ENCODE measurements at places on chromosomes 7 and 10.

DNA sequence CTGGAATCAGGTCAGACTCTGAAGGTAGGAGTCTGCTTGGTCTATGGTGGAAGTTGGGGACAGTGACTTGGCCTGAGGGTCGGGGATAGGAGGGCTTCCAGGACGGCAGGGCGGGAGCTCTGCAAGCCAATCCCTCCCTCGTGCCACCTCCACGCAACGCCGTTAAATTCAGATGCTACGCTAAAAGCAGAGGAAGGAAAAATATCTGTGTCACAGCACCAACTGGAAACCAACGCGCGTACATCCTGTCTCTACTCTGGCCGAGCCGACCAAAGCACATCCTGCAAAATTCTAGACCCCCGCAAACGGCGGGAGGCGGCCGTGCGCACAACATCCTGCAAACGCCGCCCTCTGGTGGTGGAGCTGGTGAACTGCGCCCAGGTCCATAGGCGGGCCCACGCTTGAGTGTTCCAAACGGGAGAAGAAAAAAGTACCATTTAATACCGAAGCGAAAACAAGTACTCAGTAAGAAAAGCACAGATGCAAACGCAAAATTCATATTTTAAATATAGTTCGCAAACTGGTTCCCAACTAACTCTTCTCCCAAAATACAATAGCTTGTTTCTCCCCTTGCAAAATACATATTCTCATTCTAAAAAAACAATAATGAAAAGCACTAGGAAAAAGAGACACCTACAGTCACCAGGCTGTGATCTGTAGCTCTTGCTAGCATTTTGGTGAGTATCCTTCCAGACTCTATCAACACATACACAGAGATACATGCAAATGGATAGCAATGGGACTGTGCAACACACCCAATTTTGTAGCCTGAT lies 45.7 kb upstream of the HSPA12A start:
- DNase-seq, result peak; percentile 81

DNA sequence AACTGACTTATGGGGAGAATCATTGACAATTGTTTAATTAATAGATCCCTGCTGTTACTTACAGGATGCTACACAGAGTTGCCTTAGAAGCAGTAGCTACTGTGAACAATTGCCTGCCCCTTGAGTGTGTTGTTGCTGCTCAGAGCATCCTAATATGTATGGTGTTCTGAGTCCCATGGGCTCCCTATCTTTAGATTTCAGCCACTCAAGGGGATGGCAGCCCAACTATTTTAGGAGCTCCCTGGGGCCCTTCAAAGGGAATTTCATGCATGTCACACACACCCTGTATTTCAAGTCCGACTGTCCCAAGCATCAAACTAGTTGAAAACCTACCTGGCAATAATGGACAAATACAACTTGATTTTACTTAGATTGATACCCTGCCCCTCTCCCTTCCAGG lies 111.2 kb downstream of the NOC3L start:
- DNase-seq, result no peak

- DNase-seq, result no peak
These were observed 131.7 kb upstream of the EEPD1 start for GRCh38 chr7:36021367-36021766.

DNA sequence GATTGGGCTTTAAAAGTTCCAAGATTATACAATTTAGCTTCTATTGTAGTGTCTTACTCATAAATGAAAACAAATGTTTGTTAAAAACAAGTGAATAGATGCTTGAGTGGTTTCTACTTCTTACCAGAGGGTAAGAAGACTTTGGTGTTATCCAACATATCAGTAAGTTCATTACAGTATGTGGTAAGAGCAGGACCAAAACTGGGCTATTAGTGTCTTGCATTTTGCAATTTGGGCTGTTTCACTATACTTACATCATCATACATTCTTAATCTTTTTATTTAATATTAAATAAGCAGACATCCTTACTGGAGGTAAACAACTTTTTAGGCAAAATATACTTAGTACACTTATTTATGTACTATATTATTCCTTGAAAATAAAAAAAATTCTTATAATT lies 248.4 kb upstream of the HGF start:
- no peak for DNase-seq

DNA sequence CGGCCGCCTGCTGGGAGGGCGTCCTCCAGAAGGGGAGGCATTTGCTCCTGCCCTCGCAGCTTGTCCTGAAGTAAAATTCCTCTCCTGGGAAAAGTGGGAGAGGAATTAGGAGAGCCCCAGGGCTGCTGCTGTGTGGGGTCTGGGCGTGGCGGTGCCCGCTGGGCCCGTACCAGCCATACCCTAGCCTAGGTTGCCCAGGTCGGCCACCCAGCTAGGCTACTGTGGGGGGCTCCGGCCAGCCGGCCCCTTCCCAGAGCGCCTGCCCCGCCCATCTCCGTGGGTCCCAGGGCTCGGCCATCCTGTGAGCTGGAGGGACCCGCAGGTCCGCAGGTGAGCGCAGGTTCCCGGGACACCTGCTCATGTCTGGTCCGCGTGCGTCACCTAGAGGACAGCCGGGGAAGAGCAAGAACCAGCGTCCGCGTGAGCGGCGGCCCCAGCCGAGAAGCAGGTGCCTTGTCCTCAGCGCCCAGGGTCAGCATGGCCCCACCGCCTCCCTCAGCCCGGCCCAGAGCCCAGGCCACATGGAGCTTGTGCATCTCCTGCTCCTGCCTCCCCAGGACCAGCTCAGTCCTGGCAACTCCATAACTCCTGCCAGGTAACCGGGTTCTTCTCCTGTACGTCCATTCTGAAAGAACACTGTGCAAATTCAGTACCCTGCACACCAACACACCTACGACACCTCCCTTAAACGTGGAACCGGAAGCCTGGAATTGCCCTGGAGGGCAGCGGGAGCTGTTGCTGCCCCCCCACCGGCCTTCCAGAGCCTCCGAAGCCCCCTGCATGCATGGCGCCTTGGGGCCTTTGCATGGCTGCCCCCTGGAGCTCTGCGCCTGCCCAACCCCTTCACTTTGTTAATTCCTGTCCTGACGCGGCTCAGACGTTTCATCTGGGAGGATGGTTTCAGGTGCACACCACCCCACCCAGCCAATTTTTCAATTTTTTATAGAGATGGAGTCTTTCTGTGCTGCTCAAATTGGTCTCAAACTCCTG lies 22.8 kb upstream of the FOXL3 start:
- DNase-seq, result no peak

DNA sequence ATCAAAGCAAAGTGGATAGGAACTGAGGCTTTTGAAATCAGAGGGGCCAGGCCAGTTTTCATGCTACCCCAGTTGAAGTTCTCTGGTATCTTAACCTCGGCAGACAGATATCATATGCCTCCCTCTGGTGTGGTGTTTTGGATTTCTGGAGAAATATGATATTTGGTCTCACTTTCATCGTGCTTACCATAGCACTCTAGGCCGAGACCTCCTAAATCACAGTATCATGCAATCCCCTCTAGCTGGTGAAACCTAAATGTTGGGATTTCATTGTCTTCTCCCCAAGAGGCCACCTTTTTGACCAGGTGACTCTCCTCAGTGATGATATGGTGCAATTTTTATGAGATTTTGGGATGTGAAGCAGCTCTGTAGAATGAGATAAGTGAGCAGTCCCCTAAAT lies 183.5 kb downstream of the CREB5 start:
- DNase-seq, result no peak

DNA sequence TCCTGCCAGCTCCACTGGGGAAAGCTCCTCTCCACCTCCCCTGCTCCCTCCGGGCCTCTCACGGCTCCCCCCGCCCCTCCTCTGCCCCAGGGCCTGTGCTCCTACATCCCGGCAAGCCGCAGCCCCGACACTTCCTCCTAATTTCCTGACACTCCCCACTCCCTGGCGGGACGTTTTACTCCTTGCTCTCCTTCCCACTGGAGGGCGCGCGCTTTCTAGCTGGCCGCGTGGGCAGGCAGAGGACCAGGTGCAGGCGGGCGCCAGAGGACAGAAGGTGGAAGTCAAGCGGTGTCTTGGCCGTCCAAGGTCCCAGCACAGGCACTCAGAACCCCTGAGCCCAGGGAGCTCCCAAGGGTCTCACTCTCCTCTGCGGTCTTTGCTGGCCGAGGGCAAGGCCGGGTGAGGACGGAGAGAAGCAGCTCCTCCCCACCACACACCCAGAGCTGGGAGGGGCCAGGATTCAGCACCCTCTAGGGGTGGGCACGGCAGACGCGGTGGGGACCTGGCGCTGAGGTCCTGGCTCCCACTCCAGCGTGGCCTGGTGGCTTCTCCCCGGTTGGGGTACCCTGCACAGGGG lies 19.1 kb downstream of the ADAM8 start:
- DNase-seq, result peak; percentile 66

DNA sequence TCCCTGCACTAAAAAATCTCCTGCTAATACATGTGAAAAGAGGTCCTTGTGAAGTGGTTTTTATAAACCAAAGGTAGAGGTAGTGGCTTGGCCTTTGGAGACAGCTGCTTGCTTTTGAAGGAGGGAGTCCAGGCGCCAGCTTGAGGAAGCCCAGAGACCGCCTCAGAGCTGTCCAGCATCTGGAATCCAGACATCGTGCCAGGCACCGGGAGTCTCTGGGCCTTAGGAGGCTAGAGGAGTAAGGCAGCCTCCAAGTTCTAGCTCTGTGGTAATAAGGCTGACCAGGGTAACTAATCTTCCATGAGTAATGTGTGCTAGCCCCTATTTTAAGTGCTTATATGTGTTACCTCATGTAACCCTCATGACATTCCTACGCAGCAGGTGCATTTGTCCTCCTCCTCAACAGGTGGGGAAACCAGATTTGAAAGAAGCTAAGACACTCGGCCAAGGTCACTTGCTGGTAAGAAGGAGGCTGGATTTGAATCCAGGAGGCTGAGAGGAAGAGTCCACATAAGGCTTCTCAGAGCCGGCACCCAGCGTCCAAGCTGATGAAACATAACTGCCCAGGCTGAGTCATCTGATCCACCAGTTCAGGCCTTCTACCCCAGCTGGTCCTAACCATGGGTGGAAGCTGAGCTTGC lies 26.1 kb downstream of the PRLHR start:
- DNase-seq, result peak; percentile 15

DNA sequence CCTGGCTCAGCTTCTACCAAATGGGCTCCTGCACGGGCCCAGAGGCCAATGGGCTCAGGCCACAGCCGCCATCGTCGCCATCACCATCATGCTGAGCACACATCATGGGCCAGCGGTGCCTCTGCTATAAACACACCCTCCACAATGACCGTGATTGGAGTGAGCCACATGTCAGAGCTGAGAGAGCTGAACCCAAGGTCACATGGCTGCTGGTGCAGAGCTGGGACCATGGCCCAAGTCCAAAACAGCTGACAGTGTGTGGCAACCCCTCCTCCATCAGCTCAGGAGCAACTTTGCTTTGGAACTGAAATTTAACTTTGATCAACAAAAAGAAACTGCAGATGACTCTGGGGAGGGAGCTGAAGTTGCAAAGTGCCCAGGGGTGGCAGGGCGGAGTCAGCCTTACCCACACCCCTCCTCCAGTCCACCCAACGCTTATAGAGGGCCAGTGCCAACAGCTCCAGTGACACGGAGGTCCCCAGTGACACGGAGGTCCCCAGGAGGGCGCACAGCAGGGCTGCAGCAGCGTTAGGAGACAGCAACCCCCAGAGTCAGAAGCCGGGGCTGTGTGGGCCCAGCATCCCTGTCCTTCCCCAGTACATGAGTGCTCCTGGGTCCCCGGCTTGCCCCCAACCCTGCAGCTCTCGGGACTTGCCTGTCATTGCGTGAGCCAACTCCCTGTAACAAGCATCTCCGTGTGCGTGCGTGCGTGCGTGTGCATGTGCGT lies 249.6 kb downstream of the ELFN1 start:
- peak; percentile 70 for DNase-seq

- DNase-seq, result no peak
These were observed 21.5 kb downstream of the C10orf53 start for GRCh38 chr10:49700997-49701396.

DNA sequence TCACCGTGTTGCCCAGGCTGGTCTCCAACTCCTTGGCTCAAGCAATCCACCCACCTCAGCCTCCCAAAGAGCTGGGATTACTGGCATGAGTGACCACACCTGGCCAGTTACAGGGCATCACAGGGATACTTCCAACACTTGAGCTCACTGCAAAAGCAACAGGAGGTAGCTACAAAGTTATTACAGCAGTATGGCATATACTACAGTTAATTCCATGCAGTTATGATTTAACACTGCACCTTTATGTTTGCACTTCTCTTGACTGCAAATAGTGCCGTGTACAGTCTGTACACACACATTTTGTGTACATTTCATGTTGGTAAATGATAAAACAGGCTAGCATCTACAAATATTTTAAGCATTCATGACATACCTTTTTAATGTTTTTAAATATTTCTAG lies 21.3 kb downstream of the SRPK2 start:
- DNase-seq, result no peak

DNA sequence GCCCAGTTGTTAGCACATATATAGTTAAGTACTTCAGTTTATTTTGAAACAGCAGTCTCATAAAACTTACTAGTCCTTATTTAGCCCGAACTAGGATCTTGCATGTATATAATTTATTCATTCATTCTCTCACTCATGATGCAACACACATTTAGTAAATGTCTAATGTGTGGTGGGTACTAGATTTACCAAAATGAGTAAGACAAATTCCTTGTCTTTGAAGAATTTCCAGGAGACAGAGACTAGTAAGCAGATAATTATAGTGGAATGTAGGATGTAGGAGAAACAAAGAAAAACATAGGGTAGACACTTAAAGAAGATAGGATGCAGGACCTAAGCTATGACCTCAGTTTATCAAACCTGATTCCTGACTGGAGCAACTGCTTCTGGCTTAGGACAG lies 120.2 kb upstream of the AMPH start:
- no peak for DNase-seq

GRCh38 chr7:64876792-64877713 lies 26.0 kb upstream of the ZNF273 start:
- no peak for DNase-seq

DNA sequence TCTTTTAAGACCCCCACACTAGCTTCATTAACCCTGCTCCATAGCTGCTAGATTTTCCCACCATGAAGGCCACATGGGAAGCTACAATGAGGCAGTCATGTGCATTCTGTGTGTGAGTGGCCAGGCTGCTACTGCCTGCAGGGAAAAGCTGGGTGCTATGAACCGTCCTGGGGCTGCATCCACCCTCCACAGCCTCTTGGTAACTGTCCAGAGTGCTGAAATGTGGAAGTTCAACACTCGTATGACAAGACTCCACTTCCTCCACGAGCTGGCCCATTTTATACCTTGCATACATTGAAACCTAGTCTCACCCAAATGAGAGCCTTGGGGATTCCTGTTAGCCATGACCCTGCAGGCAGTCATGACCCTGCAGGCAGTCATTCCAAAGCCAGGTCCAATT lies 59.4 kb downstream of the CUZD1 start:
- peak; percentile 15 for DNase-seq

DNA sequence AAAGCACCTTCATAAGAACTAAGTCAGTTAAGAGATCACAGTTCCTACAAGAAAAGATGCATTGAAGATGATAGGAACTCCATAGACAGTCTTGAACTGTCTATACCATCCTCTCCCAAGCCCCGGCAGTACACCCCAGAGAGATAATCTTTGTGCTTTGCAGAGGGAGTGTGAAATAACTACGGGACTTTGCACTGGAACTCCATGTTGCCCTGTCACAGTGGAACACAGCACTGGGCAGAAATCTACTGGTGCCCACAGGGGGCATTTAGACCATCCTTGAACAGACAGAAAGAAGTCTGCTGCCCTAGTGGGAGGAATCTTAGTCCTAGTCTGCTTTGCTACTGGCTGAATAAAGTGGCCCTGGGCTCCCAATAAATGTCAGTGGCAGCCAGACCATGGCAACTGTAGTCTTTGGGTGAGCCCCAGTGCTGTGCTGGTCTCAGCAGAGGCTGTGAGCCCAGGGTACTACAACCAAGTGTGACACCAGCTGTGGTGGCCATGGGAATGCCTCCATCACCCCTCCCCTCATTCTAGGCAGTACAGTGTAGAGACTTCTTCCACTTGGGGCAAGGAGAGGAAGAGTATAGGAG lies 107.7 kb upstream of the TMEM168 start:
- no peak for DNase-seq

All from suppressor macrophage treated with lipopolysaccharide for 1 hour (primary cell).